ENCODE measurements at places on chromosomes 7 and 10.

DNA sequence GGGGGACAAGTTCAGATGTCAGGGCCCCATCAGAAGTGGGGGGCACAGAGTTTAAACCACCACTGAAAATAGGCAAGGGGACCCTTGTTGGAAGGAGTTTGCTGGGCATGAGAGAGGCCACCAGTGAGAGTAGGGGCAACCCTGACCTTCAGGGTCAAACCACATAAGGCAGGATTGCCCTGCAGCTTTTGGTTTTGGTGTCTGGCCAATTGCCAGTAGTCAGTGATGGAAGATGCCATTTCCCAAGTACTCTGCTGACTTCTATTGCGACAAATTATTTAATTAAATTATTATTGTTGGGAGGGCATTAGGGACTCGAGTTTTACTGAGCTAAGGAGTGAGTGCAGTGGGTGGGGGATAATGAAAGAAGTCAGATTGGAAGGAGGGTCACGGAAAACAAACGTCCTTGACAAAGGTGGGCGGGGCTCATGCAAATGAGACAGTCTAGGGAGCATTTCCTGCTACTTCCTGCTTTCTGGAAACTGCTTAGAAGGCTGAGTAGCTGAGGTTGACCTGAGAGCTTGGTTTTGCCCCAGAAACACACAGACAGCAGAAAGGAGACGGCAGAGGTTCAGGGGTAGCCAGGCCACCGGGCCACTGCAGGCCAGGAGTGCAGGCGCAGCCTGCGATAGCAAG is 74.2 kb upstream of the ANLN start:
- DNase-seq, result no peak

GRCh38 chr10:111175787-111176186 is 99.0 kb downstream of the ADRA2A start:
- DNase-seq, result no peak

DNA sequence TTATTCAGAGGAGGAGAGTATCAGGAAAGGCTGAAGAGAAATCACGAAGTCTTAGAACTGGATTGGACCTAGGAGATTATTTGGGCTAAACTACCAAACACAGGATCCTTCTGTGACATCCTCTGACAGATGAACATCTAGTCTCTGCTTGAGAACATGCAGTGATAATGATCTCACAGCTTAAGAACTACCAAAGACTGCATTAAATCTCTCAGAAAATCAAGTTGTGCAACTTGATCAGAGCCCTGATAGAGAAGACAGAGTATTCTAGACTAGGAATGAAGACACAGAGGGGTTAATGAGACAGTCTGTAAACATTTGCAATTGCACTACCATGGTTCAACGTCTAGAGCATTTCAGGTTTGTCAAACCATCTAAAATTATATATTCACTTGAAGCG is 37.1 kb upstream of the AGBL3 start:
- no peak for DNase-seq

DNA sequence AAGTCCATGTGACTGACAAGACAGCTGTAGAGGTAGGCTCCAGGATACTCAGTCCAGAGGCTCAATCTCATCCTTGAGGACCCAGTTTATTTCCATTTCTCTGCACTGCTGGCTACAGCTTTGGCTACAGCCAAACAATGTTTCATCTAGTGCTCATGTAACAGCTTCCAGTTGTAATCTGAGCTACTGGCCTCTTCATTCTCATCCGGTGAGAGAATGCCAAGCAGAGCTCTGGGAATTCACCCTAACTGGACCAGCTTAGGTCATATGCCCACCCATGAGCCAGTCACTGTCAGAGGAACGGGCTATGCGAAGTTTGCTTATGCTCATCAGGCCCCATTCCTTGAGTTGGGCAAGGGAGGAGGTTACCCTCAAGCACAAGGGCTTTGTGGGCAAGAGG is 192.9 kb downstream of the EVX1 start:
- no peak for DNase-seq

- no peak for DNase-seq
Observed at GRCh38 chr7:137825489-137825888, 21.3 kb downstream of the DGKI start.

DNA sequence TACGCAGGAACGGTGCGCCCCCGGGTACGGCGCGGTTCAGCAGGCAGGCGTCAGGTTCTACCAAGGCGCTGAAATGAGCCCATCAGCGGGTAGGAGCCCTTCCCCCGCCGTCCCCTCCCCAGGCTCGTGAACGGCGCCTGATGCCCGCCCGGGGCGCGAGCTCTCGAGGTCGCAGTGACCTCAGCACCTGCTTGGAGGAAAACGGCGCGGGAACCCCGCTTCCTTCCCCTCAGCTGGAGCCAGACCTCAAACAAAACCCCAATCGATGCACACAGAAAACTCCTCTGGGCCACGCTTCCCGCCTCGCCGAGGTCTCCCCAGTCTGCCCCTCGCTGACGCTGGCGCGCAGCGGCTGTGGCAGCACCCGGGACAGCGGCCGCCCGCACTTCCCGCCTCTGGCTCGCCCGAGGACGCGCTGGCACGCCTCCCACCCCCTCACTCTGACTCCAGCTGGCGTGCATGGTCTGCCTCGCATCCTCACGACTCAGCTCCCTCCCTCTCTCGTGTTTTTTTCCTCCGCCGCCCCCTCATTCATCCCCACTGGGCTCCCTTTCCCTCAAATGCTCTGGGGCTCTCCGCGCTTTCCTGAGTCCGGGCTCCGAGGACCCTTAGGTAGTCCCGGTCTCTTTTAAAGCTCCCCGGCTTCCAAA is 514 bp upstream of the GAD2 start:
- DNase-seq, result no peak

DNA sequence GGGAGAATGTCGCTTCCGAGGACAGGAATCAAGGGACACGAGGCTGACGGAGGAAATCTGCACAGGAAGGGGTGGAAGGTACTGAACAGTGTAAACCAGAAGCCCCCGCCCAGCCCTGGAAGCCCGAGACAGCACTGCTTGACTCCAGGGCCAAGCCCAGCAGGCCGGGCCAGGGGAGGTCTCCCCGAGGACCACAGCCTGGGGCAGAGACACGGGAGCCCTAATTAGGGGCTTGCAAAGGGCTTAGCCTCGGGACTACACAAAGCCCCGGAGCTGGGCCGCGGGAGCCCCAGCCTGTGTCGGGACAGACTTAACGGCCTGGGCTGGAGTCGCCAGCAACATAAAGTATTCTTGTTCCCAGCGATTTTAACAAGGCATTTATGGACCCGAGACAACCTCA is 50.8 kb downstream of the OAT start:
- no peak for DNase-seq

DNA sequence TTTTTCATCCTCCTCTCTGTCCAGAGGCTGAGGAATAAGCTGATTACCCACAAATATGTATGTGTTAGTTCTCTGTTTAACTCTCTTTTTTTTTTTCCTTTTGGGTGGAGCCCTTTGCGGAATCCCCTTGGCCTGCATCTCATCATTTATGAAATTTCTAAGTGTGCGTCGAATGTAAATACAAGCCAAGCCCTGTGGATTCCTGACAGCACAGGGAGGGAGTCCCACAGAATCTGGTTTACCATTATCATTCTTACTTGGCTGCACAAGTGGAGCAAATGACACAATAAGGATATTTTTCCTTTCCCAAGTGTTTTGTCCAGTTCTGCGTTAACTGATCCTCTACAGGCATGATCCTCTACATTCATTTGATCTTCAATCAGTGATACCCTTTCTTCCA is 11.4 kb downstream of the STK31 start:
- DNase-seq, result no peak

DNA sequence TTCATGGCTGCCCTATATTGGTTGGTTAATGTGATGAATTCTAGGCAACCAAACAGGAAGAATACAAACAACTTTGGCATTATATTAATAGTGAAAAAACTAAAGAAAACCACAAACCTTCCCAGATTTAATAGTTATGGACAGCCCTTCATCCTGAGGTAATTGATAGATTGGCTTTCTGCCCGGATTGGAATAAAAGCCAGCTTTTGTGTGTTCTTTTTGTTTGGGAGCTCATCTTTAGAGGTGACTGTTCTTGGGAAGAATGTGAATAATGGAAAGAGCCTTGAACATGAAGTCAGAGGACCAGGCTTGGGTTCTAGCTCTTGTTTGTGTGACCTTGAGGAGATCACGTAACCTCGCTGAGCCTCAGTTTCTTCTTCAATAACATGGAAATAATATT is 92.3 kb downstream of the VTI1A start:
- peak; percentile 12 for DNase-seq

GRCh38 chr7:79272066-79272669 is 181.3 kb downstream of the MAGI2 start:
- no peak for DNase-seq

DNA sequence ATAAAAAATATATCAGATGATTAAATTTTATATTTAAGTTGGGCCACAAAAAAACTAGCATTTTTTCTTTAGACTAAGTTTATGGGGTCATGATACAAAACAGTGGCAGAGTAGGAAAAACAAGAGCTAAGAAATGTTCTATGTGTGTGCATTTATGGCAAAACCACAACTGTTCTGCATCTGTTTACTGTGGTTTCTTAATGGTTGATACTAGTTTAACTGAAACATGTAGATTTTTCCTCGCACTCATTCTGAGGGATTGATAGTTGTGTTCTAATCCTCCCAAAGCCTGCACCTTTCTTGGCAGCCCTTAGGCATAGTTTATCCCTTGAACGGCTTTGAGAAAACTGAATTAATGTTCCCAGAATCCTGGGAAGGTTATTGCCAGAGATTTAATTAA is 66.6 kb upstream of the PHYHIPL start:
- DNase-seq, result no peak

DNA sequence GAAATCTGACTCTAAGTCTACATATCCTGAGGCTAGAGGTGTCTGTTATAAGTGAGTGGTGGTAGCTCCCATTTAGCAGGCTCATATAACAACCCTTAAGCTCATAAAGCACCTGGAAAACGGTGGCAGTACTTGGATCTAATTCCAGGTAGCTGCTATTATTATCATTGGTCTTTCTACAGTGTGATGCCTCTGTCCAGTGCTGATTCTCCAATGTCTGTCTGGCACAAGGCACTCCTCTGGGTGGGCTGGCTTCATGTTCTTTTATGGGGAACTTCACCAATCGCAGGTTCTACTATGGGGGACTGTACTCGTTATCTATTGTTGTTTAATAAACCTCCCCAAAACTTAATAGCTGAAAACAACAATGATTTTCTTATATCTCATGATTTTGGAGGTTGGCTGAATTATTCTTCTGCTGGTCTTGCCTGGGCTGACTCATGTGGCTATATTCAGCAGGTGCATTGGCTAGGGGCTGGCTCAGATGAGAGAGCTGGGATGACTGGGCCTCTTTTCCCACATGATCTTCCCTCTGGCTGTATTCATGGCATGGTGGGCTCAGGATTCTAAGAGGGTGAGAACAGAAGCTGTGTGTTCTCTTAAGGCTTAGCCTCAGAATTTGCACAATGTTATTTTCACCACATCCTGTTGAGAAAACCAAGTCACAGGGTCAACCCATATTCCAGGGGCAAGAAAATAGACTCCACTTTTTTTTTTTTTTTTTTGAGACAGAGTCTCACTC is 93.0 kb upstream of the PCGF5 start:
- DNase-seq, result no peak

- DNase-seq, result no peak
Observed at GRCh38 chr10:77548157-77548556, 89.5 kb downstream of the KCNMA1 start.

Data from GM04504 (cell line).